ENCODE measurements at places on chromosomes 16 and 17. TPM values are rescaled to one million over a fixed set of nuclear protein-coding genes. Genes with fewer than 3 reads are reported as not detected.
A peak's percentile ranks its signal among the peaks of the same experiment; 100 is the strongest.

DNA sequence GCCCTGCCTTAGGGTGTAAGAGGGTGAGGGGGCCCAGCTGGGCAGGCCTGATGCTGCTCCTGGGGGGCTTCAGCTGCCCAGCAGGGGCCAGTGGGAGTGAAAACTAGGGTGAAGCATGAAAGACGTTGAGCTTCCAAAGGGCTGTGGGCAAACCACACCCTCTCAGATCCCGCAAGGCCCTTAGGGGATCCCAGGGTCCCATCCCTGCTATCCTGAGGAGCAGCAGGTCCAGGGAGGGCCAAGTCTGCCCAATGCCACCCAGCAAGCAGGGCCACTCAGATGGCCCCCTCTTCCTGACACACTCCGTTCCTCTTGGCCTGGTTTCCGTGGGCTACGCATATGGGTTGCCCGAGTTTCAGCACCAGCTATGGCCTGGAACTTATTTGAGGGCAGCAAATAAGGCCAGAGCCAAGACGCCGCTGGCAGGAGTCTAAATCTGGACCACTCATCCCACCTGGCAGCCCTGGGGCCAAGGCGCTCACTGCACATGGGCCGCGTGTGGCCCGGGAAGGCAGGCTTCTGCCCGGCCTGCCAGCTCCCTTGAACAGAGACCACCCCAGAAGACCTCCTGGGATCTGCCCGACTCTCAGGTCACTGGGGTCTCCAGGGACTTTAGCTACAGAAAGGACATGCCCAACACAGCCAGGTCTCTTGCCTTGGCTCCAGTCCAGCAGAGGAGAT lies 4.2 kb downstream of the ATP2A3 start:
- H3K27me3 ChIP-seq = no peaks in the 10 kb centered on the region
- peak overlapping the region; percentile 73 for H3K27ac ChIP-seq
- peaks cover 87% of the 10 kb centered on the region for H3K4me1 ChIP-seq
- DNase-seq = no peak
- no peaks in the 10 kb centered on the region for H3K36me3 ChIP-seq

DNA sequence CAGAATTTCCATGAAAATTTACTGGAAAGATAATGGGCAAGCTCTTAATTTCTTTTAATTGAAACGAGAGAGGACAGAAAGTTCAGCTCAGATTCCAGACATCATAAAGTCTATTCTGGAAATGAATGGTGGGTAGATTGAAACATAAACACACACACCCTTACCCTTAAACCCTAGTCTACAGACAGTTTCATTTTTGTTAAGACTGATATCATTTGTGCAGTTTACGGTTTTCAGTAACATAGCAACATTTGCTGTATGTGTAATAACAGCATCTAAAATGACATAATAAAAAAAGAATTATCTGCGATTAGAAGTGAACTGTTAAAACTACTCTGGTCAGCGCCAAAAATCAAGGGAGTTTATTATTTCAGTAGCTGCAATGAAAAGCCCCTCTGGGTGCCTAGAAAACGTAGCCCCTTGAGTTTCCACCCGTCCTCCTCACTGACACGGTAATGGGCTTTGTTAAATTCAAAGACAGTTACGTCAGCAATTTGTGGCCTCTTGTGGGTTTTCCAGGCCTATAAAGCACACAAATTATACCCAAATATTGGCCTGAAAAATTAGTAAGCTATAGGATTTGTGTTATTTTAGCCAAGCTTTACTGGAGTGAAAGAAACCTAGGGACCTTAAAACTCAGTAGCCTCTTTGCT lies 520.6 kb upstream of the SOX9 start:
- DNase-seq = no peak
- no peak overlapping the region for H3K27ac ChIP-seq
- H3K36me3 ChIP-seq = no peaks in the 10 kb centered on the region
- H3K4me1 ChIP-seq = no peaks in the 10 kb centered on the region
- no peaks in the 10 kb centered on the region for H3K27me3 ChIP-seq

DNA sequence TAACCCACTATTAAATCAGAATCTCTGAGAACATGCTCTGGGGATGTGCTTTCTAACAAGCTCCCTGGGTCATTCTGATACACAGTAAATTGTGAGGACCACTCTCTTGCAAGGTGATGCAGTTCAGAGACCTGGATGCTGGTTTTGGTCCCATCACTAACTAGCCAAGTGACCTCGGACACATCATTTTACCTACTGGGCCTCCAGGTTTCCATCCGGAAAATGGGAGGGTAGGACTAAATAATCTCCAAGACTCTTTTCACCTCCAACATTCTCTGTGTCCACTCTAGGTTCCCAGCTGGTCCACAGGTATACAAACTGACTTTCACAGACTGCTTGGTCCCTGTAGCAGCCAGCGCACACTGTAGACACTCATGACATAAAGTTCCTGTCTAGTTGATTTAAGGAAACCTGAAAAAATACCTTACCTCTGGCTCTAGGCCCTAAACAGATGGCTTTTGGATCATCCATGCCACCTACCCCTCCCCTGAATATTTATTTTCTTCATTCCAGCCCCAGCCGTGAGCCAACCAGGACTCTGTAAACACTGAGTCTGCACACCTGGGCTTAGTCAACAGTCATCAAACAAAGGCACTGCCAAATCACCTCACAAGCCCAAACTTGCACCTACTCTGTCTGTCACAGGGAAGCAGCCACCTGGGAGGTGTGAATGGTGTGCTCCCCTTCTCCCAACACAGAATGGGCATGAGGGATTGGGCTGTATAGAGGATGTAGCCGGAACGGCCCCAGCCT lies 51.3 kb upstream of the MRPS23 start:
- H3K27me3 ChIP-seq = peaks cover 2% of the 10 kb centered on the region
- H3K36me3 ChIP-seq = no peaks in the 10 kb centered on the region
- DNase-seq = no peak
- H3K4me1 ChIP-seq = peaks cover 42% of the 10 kb centered on the region
- no peak overlapping the region for H3K27ac ChIP-seq
- H3K4me3 ChIP-seq = no peak overlapping the region

- H3K27me3 ChIP-seq = no peaks in the 10 kb centered on the region
- H3K4me1 ChIP-seq = peaks cover 7% of the 10 kb centered on the region
- H3K36me3 ChIP-seq = no peaks in the 10 kb centered on the region
- no peak for DNase-seq
- peak overlapping the region; percentile 47 for H3K4me3 ChIP-seq
- H3K27ac ChIP-seq = no peak overlapping the region
Observed at GRCh38 chr16:3698941-3699340, 18.4 kb downstream of the TRAP1 start.

DNA sequence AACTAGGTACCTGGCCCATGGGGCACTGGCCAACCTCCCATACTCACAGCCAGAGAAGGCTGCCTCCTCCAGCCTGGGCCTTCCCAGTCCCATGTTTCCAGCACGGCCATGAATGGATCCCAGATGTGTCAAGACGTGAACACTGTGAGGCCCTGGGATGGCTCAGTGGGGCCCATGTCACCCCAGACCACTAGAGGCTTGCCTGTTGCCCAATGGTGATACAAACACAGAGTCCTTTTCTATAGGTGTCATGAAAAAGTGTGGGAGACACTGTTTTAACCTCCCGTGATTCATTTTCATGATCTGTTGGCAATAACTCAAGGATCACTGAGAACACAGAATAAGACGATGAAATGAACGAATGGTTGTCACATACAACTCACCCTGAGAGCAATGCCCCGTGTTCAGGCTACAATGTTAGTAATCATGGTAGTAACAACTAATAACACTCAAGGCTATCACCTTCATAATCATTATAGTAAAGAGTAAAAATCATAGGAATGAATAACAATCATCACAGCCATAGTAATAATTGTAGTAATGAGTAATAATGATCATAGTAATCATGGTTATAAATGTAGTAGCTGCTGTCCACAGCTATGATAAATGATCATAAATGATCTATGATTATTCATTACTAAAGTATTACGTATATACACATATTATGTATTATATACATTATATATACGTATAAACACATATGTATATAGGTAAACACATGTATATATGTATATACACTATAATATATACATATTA lies 64.0 kb downstream of the DYNLRB2 start:
- no peak overlapping the region for H3K4me3 ChIP-seq
- H3K4me1 ChIP-seq = peaks cover 9% of the 10 kb centered on the region
- no peaks in the 10 kb centered on the region for H3K27me3 ChIP-seq
- H3K27ac ChIP-seq = no peak overlapping the region
- peaks cover 22% of the 10 kb centered on the region for H3K36me3 ChIP-seq
- no peak for DNase-seq

GRCh38 chr16:50469744-50470321 lies 78.4 kb upstream of the NKD1 start:
- DNase-seq = no peak
- H3K4me3 ChIP-seq = no peak overlapping the region
- peaks cover 21% of the 10 kb centered on the region for H3K4me1 ChIP-seq
- H3K27me3 ChIP-seq = peaks cover 7% of the 10 kb centered on the region

- no peak overlapping the region for H3K4me3 ChIP-seq
- H3K27me3 ChIP-seq = no peaks in the 10 kb centered on the region
- no peak for DNase-seq
- peaks cover 2% of the 10 kb centered on the region for H3K36me3 ChIP-seq
- no peaks in the 10 kb centered on the region for H3K4me1 ChIP-seq
- no peak overlapping the region for H3K27ac ChIP-seq
Observed at GRCh38 chr17:8821446-8822105, 22.4 kb upstream of the MFSD6L start.

- peak overlapping the region; percentile 10 for H3K4me3 ChIP-seq
- H3K27me3 ChIP-seq = no peaks in the 10 kb centered on the region
- H3K4me1 ChIP-seq = peaks cover 35% of the 10 kb centered on the region
- DNase-seq = no peak
- H3K27ac ChIP-seq = peak overlapping the region; percentile 93
Observed at GRCh38 chr17:81868674-81869220, 2.4 kb downstream of the ARHGDIA start.

DNA sequence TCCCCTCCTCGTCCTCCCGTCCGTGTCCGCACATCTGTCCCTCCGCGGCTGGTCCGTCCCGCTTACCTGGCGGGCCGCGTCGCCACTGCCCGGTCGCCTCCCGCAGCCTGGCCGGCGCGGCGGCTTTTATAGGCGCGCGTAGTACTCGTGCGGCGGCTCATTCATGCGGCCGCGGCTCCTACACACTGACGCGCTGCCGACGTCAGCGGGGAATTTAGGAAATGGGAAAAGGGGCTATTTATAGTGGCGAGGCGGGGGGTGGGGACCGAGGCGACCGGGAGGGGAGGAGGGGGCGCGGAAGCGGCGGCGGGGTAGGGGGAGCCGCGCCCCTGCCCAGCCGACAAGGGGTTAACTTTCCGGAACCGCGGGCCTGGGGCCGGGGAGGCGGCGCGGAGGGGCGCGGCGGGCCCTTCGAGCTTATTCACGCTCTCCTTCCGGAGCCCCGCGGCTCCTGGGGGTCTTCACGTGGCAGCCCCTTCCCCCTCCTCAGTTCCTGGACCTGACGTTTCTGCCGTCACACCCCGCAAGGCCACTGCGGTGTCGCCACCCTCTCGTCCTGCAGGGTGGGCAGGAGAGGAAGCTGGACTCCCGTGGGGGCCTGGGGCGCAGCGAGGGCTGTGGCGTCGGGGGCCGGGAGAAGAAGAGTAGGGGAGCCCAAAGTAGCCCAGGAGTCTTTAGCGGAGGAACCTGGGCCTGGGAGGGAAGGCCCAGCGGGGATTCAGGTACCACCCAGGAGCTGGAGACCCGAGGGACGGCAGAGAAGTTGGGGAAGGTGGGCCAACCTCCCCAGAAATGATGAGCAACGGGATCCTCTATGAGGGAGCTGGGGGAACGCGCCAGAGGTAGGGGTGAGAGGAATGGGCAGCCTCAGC lies 3.6 kb upstream of the HIC1 start:
- H3K36me3 ChIP-seq = no peaks in the 10 kb centered on the region
- peaks cover 30% of the 10 kb centered on the region for H3K4me1 ChIP-seq
- no peaks in the 10 kb centered on the region for H3K27me3 ChIP-seq
- no peak overlapping the region for H3K4me3 ChIP-seq

DNA sequence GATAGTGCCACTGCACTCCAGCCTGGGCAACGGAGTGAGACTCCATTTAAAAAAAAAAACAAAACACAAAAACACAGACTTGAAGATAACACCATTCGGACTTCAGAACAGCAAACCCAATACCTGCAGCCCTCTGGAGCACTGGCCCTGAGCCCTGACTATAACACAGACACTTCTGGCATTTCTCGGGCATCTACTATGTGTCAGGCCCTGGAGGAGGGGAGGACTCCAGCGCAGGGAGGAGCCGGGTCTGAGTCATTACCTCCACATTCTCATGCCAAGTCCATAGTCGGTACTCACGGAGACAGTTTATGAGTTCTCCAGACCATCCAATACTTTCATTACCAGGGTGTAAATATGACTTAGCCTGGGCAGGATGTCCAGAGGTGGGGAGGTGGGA lies 48.8 kb downstream of the PITPNM3 start:
- DNase-seq = no peak
- no peaks in the 10 kb centered on the region for H3K36me3 ChIP-seq
- no peak overlapping the region for H3K27ac ChIP-seq
- no peaks in the 10 kb centered on the region for H3K4me1 ChIP-seq
- peaks cover 5% of the 10 kb centered on the region for H3K27me3 ChIP-seq

- DNase-seq = no peak
- H3K4me3 ChIP-seq = no peak overlapping the region
- no peak overlapping the region for H3K27ac ChIP-seq
- no peaks in the 10 kb centered on the region for H3K4me1 ChIP-seq
- no peaks in the 10 kb centered on the region for H3K36me3 ChIP-seq
- no peaks in the 10 kb centered on the region for H3K27me3 ChIP-seq
Observed at GRCh38 chr17:41635121-41636097, 11.0 kb upstream of the KRT17 start.

DNA sequence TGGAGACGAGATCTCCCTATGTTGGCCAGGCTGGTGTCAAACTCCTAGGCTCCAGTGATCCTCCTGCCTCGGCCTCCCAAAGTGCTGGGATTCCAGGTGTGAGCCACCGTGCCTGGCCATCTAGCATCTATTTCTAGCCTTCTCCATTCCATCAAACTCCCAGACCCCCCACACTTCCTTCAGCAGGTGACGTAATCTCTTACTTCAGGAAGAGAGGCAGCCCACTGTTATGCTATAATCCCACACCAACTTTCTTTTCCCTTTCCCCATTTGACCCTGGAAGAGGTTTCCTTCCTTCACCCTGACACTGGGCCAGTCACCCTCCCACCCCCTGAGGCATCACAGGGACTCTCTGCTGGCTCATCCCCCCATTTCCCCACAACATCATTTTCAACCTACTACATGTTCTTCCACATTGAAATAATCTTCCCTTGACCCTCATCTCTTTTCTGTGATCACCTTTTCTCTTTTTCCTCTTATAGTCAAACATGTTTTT lies 7.6 kb downstream of the ITGA2B start:
- no peak overlapping the region for H3K4me3 ChIP-seq
- no peak for DNase-seq
- H3K27ac ChIP-seq = no peak overlapping the region
- peaks cover 6% of the 10 kb centered on the region for H3K27me3 ChIP-seq
- H3K4me1 ChIP-seq = peaks cover 6% of the 10 kb centered on the region

GRCh38 chr17:51166198-51166986 lies at the start of gene NME2:
TSS of gene NME2 (plus strand) at chr17:51166411. CDS start at chr17:51166831, 420 bp downstream.
- peak within 1 kb of the TSS; percentile 88 for H3K4me3 ChIP-seq
- H3K27ac ChIP-seq = peak within 1 kb of the TSS; percentile 96
- peak; percentile 67 for DNase-seq
- H3K27me3 ChIP-seq = no peaks in the 10 kb centered on the region
- H3K4me1 ChIP-seq = peaks cover 19% of the 10 kb centered on the region

GRCh38 chr17:7579001-7579833 lies at the start of gene CD68:
TSS of gene CD68 (plus strand) at chr17:7579638. CDS start at chr17:7579678, 40 bp downstream.
- peak within 1 kb of the TSS; percentile 86 for H3K27ac ChIP-seq
- DNase-seq = no peak
- peaks cover 33% of the 10 kb centered on the region for H3K36me3 ChIP-seq
- peaks cover 82% of the 10 kb centered on the region for H3K4me1 ChIP-seq
- no peaks in the 10 kb centered on the region for H3K27me3 ChIP-seq

Gene TXNDC17
- 17.2 TPM for total RNA-seq

Gene CDYL2
- total RNA-seq = 14.2 TPM

Gene KIF2B
- not detected for total RNA-seq

Gene CARD14
- not detected for total RNA-seq

Gene PRSS33
- not detected for total RNA-seq

All from naive thymus-derived CD8-positive, alpha-beta T cell (primary cell).